ENCODE measurements at places on chromosomes 16 and 17.

DNA sequence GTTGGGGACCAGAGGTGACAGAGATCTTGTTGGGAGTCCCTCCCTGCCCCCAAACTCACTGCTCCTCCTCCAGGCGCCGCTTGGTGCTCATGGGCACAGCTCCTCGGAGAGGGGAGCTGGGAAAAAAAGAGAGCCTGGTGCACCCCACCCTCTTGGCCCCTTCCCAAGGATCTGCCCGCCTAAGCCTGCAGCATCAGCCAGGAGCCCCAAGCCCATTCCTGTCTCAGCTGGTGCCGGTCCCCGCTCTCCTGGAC, 400 bp downstream of the HCFC1R1 start:
- DNase-seq, result no peak

DNA sequence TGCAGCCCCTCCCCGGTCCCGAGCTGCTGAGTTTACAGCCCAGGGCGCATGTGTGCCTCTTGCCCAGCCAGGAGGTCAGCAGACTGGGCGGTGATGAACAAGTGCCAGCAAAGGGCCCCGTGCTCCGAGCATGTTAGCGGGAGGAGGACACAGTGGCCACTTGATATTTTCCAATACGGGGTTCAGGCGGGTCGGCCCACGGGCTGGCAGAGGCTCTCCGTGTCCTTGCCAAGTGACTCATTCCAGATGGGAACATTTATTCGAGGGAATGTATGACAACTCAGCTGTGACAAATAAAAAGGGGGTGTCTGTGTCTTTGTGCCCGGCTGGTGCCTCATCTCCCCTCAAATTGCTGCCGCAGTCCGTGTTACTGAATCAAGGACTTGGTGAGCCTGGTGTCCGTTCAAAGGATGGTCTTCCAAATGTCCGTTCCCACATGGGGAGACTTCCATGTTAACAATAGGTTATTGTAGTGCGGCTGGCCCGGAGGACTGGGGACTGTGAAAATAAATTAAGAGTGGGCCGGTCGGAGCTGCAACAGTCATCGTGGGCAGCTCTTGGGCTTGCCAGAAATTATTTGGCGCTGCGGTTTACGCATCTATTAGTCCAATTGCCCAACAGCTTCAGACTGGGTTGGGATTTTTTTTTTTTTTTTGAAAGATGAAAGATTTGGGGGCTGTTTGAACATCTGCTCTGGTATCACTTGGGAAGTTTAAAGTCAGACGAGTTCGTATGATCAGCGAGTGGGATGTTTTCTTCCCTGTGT, 174.0 kb upstream of the CIBAR2 start:
- DNase-seq, result no peak

- DNase-seq, result no peak
Measured at GRCh38 chr16:79329967-79330366, 270.6 kb downstream of the MAF start.

- peak; percentile 40 for DNase-seq
Measured at GRCh38 chr16:89909777-89910716, 8.6 kb upstream of the MC1R start.

DNA sequence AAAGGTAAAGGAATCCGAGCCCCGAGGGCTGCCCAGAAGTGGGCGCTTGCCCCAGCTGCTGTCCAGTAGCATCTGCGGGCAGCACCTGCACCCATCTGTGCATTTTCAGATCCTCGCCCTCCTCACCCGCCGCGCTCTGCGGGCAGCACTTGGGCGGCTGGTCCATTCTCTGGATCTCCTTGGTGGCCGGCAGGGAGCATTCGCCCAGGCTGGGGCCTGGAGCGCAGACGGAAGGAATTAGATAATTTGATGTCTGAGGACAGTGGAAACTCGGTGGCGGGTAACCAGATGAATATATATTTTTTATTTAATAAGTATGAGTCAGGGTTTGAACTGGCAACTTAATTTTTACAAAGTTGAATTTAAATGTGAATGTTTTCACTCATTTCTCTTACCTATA, 88.5 kb downstream of the NPIPB11 start:
- no peak for DNase-seq

DNA sequence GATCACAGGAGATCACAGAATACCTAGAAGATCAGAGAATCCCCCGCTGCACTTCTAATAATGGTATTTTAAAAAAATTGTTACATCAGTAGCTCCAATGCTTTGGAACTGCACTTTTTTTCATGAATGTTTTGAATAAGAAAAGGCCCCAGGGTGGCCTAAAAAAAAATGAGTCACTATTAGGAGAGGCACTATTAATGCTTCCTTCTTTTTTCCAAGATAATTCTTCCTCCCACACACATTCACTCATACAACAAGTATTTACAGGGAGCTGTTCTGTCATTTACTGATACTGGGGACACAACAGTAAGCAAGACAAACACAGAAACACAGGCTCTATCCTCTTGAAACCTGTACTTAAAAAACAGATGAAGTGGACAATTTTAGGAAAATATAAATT, 675 bp upstream of the PDZD9 start:
- DNase-seq, result no peak

- no peak for DNase-seq
Measured at GRCh38 chr17:38509772-38510420, 81.6 kb downstream of the ARHGAP23 start.

GRCh38 chr16:50059111-50059510, 6.7 kb upstream of the HEATR3 start:
- no peak for DNase-seq

- DNase-seq, result no peak
Measured at GRCh38 chr16:81431554-81432353, 12.9 kb upstream of the CMIP start.

DNA sequence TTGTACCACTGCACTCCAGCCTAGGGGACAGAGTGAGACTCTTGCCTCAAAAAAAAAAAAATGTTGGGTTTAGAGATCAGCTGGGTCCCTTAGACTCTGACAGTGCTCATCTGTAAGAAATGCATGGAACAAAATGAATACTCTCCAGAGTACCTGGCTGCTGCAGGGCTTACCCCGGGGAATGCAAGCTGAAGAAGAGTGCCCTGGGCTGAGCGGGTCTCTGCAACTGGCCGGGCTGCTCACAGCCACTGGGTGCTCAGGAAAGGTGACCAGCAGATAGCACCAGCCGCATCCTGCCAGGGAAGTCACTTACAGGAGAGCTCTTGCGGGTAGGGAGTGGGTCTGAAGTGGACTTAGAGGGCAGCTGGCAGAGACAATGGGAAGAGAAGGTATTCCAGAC, 82.1 kb downstream of the GAS7 start:
- DNase-seq, result no peak

- no peak for DNase-seq
Measured at GRCh38 chr17:15782866-15783265, 50.8 kb downstream of the TBC1D26 start.

GRCh38 chr17:81518113-81518784, 5.7 kb upstream of the ACTG1 start:
- DNase-seq, result no peak

- no peak for DNase-seq
Measured at GRCh38 chr16:53123747-53124146, 69.0 kb downstream of the CHD9 start.

Data from stimulated activated CD4-positive, alpha-beta T cell treated with anti-CD3 and anti-CD28 coated beads, TNF-alpha, amount 100 ng/mL, for 24 hours (primary cell).